ENCODE measurements at places on chromosomes 4 and X. TPM values are rescaled to one million over a fixed set of nuclear protein-coding genes. Genes with fewer than 3 reads are reported as not detected.

DNA sequence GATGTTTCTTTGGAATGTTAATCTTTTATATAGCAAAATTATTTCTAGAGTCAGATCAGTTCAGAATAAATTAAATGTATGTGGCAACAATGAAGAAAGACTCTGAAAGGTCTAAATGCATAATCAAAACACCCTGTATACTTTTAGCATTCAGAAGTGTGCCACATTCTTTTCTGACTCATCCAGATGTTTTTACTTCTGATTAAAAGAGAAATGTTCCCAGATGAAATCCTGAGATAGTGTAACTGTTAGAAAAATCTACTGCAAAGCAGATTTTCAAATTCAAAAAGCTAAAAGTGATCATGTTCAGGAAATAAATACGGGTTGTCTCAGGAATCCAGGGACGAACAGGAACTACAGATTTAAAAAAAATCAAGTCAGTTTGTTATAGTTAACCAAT, 241.4 kb downstream of the GRIA3 start:
- DNase-seq, result no peak

MND1 gene
- 9.7 TPM for total RNA-seq

FAAH2 gene
- 9.8 TPM for total RNA-seq

GRCh38 chr4:94806376-94806775, 48.6 kb downstream of the BMPR1B start:
- no peak for DNase-seq

DNA sequence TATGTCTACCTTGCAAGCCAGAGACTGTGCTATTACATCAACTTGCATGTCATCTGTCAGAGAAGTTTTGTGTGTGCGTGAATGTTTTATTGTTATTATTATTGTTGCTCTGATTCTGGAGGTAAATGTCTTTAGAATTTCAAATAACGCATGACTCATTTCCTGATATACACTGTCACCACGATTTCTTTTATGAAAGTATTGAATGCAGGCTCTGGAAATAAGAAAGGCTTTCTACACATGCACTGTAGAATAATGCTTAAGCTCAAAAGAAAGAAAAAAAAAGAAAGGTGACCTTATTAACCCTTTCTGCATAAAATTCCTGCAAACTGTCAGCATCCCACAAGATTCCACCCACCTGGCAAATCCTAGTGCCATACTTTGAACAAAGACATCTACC, 632.9 kb downstream of the ZNF674 start:
- no peak for DNase-seq

DNA sequence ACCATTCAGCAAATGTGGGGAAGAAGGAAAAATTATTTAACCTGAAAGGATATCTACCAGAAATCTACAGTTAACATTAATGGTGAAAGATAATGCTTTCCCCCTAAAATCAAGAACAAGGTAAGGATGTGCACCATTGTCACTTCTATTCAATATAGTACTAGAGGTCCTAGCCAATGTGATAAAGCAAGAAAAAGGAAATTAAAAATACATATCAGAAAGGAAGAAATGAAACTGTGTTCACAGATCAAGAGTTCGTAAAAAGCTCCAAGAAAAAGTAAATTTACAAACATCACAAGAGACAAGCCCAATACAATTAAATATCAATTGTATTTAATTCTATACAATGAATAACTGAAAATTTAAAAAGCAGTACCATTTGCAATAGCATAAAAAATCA, 57.6 kb downstream of the CNOT6L start:
- no peak for DNase-seq

GRCh38 chrX:114049063-114049462, 534.8 kb upstream of the HTR2C start:
- DNase-seq, result no peak

MUC7 gene
- total RNA-seq, result not detected

DNA sequence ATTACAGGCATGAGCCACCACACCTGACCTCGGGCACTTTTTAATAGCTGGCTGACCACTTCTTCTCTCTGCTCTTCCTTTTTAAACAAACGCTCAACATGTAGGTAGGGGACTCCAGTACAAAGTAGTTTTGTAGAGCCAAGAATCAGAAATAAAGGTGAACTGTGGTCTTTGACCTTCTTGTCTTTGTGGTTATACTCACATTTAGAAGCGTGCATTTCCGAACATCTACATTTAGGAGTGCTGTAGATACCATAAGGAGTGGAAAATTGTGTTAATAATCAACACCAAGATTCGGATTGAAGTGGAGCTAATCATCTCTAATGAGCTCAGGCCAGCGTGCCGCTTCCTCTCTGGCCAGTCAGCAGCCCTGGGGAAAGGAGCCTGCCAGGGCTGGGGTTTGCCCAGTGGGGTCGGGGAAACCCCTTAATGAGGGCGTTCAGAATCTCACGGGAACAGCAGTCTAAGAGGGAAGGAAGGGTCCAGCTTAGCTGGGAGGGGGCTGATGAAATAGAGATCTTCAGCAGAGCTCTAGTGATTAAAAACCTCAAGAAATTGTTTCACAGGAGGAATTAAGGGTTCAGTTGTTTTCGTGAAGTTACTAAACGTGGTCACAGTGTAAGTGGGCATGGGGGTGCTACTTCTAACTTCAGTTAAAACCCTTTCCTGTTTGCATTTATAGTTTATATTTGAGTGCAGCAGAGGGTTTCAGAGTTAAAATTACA, 81.2 kb downstream of the GAB1 start:
- no peak for DNase-seq

DNA sequence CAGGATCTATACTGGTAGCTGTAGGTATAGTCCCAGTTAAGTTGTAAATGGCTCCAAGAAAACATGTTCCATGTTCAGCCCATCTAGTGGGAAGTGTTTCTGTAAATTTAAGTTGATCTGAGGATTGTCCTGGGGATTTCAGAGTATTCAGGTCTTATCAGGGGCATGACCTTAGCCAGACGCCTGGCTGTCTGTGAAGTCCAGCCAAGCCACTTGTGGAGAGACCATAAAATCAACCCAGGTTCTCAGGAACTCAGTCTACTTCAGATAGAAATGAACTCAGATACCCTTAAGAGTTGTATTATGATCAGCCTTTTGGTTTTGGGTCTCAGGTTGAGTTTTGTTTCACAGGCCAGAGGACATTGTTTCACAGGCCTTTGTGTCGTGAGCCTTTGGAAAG, 95.9 kb downstream of the EGF start:
- no peak for DNase-seq

DNA sequence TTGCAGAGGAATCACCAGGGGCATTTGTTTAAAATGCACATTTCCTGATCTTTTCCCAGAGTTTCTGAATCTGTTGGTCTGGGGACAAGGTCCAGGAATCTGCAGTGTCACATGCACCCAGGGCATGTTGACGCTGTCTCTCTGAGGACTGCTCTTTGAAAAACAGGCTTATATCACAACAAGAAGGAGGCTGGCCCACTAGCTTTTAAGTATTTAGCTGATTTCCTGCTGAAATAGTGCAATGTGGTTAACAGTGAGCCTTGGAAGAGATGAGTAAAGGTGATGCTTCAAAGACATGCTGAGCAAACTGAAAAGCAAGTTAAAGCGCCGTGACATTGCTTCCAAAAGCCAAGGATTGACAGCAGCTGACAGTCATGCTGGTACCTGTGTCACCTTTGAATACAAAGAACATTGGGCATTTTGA, 18.6 kb upstream of the SEPSECS start:
- no peak for DNase-seq

Measured in progenitor cell of endocrine pancreas (in vitro differentiated cells).